ENCODE measurements at places on chromosomes 16 and 17. TPM values are rescaled to one million over a fixed set of nuclear protein-coding genes. Genes with fewer than 3 reads are reported as not detected.

The ANKS3 gene
- 33.7 TPM for total RNA-seq

The HSD17B2 gene
- total RNA-seq: not detected

The MVD gene
- 80.5 TPM for total RNA-seq

The IRX3 gene
- total RNA-seq: not detected

The RCVRN gene
- 5.4 TPM for total RNA-seq

- no peak for DNase-seq
Measured at GRCh38 chr17:72307836-72308235, 187.0 kb downstream of the SOX9 start.

DNA sequence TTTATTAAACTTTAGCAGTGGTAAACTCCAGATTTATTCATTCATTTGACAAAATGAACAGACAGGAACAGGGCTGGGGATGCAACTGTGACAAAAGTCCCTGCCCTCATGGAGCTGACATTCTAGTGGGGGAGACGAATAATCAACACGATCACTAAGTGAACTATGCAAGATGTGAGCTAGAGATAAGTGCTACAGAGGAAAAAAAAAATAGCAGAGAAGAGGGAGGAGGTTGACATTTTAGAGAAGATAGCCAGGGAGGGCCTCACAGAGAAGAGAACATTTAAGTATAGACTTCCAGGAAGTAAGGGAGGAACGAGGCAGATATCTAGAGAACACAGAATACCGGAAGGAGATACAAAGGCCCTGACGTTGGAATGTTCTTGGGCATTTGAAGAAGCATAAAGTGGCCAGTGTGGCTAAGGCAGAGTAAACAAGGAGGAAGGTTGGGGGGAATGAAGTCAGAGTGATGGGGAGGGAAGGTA is 17.9 kb upstream of the AP1G1 start:
- DNase-seq: no peak

GRCh38 chr16:75192606-75193264 is 14.2 kb downstream of the CTRB2 start:
- no peak for DNase-seq

- no peak for DNase-seq
Measured at GRCh38 chr16:57310801-57311200, 26.3 kb upstream of the PLLP start.

- DNase-seq: no peak
Measured at GRCh38 chr16:62657116-62657515, 620.9 kb upstream of the CDH8 start.

DNA sequence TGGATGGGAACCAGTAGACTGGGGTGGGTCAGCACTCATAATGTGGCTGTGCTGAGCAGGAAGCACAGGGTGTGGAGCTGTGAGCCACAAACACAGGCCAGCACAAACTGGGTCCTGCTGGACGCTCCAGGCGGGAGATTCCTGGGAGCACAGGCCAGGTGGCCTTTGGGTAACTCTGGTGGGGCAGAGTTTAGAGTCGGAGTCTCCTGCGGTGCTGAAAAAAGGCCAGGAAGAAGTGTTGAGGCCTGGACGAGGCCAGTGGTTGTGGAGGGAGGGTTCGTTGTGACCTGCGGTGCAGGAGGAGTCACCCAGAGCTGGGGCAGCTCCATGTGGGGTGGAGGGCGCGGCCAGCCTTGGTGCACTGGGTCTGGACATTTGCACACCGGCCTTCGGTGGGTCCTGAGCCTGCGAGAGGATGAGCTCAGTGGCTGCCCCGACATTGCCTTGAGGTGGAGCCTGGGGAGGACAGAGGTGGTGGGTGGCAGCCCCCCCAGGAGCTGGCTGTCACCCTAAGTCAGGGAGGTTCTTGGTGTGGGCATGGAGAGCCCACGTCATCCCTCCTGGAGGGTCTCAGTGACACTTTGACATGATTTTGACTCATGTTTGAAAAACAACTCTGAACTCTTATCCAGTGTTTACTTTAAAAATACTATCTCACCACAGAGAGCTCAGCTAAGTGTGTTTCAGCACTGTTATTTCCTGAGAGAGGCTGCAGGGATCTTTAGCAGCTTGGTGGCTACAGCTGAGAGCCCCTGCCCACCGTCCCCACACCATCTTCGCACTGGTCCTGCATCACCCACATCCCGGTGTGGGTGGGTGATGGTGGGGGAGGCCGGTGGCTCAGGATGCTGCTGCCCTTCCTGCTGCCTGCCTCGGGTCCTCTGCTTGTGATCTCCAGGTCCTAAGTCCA is 98.7 kb downstream of the NPIPB11 start:
- DNase-seq: no peak

DNA sequence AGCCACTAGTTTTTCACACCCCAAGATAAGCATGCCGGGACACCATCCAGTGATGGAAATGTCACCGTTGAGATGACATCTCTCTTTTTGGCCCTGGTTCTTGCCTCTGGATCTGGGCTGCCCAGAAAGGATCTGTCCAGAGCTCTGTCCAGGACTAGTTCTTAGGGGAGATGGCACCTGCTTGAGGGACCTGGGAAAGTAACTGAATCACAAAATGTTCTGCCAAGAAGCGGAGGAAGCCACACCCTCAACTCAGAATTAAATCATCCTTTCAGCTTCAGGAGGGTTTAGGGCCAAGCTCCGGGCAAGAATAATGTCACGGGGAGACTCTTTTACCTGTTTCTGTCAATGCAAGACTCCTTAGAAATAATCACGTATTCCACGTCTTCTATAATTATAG is 248.6 kb downstream of the MAF start:
- no peak for DNase-seq

GRCh38 chr17:14209215-14209614 is 27.4 kb downstream of the CDRT15 start:
- DNase-seq: no peak

- no peak for DNase-seq
Measured at GRCh38 chr16:87002717-87003413, 314.3 kb downstream of the C16orf95 start.
